ENCODE measurements at places on chromosomes 4 and X.

DNA sequence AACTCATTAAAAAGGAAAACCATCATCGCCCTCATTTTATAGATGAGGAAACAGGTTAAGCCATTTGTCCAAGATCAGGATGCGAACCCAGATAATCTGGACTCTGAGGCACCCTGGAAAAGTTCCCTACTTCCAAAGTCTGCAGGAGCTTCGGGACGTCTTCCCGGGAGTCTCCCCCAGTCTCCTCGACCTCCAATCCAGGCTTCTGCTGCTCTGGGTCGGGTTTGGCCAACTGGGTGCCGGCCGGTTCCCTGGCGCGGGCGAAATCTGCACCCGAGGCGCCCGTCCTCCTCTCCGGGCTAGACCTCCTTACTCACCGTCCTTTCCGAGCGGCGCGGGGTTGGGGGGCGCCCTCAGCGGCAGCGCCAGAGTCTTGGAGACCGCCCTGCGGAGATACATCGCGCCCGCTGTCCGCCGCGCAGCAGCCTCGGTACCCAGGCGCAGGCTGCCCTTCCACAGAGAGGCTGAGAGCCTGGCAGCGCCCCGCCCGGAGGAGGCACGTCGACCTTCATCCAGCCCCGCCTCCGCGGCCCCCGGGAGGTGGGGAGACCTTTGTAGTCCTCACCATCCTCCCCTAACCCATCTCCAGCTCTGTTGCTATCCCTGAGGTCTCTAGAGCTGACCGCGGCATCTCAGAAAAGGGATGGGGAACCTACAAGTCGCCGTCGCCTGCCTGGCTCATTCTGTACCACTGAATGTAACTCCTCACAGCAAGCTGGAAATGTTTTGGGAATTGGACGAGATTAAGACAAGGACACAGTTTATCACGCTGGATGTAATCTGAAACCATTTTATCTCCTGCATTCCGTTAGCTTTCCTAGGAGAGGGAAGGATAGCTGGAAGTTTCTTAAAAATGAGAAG, at the start of gene MGARP:
Gene MGARP, minus strand, starts transcription at position 466 of the 861 bp plus-strand sequence. Its CDS starts 67 bp downstream, at position 399.
- DNase-seq = no peak

- DNase-seq = no peak
Observed at GRCh38 chr4:2070421-2071251, 11.5 kb downstream of the NAT8L start.

DNA sequence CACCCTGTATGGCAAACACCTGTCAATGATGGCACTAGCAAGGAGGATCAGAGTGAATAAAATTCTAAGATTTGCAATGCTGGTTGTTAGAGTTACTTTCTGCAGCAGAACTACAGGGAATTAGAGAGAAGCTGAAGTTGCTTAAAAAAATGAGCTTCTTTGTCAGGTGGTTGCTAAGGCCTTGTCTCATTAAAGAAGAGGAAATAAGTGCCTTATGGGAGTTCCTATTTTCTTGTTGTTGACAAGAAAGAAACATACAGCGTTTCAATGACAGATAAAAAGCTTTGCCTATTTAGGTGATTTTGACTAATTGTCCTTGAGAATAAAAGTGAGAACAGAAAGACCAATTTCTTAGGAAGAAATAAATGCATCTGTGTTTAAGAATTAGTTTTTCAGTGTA, 106.0 kb upstream of the ARHGAP24 start:
- DNase-seq = no peak

DNA sequence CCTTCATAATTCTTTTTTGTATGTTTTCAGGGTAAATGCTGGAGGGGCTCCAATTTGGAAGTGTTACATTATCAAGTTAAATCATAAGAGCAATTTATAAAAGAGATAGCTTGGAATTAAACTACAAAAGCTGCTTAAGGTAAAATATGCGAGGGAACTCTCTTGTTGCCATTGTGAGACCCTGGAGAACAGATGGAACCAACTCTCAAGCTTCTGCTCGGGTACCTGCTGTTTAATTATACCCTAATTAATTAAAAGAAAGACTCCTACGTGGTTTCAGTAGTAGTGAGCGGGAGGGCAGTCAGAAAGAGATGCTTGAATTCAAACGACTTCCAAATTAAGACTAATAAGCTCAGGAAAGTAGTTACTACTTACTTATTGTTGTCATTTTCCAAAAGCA, 313.1 kb upstream of the TACR3 start:
- no peak for DNase-seq

DNA sequence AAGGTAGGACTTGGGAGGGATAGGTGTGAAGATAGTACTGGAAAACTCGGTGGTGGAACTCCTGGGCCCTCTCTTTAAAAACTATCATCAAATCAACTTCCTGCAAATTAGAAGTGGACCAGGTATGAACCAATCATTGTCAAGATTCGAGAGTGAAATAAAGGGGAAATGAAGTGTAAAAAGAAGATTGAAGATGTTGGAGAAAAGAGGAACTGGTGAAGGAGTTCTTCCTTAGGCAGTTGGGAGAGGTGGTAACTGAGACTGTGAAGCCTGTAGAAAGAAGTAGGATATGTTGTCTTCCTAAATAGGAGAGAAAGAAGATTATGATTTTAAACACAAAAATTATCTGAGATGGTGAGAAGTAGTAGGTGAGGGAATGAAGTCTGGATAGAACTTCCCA, 212.2 kb downstream of the PPP1R2C start:
- DNase-seq = no peak

DNA sequence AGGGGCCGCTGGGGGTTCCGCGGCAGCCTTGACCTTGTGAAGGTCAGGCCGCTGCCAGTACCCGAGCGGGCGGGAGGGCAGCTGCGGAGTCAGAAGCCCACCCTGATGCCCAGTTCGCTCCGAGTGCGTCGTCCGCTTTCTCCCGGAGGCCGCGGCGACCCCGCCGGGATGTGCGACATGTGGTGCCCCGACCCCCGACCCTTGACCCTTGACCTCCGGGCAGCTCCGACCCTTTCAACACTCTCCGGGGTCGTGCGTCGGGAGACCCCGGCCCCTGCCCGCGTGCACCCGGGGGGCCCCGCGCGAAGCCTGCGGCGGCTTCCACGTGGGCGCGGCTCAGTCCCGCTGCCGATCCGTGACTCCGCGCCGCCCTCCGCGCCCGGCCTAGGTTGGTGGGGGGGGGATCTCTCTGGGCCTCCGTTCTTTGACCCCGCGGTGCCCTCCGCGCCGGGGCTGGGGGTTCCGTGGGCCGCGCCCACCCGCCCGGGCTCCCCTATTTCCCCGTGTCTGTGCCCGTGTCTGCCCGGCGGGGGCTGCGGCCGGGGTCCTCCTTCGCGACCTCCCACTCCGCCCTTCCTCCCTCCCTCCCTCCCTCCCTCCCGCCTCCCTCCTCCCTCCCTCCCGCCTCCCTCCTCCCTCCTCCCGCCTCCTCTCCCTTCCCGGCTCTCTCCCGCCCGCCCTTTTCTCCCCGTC, 609 bp upstream of the SLC25A6 start:
- no peak for DNase-seq

GRCh38 chr4:26607776-26608175, 23.9 kb downstream of the TBC1D19 start:
- DNase-seq = no peak

GRCh38 chr4:145482209-145483037, 770 bp downstream of the SMAD1 start:
- DNase-seq = no peak

DNA sequence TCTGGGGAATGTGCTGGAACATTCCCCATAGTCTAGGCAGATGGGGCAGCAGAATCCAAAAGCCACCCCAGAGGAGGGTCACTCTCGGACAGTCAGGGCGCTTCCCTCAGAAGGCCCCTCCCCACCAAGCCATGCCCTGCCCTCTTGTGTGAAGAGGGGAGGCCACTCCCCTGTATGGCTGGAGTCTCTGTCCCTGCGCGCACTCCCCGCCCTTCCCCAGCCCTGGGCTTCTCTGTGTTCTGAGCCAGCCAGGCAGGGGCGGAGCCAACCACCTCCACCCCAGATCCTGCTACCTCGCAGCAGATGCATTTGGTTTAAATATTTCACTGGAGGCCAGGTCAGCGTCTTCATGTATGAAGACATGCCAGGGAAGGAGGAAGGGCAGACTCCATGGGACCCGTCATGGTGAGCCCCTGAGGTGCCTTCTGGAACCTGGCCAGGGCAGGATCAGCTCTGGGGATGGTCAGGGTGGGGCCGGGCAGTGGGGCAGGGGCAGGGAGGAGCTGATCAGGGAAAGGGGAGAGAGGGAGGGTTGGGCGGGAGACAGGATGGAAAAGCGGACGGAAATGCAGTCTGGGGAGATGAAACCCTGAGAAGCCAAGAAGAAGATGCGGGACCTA, 107.3 kb downstream of the ADRA2C start:
- DNase-seq = no peak

DNA sequence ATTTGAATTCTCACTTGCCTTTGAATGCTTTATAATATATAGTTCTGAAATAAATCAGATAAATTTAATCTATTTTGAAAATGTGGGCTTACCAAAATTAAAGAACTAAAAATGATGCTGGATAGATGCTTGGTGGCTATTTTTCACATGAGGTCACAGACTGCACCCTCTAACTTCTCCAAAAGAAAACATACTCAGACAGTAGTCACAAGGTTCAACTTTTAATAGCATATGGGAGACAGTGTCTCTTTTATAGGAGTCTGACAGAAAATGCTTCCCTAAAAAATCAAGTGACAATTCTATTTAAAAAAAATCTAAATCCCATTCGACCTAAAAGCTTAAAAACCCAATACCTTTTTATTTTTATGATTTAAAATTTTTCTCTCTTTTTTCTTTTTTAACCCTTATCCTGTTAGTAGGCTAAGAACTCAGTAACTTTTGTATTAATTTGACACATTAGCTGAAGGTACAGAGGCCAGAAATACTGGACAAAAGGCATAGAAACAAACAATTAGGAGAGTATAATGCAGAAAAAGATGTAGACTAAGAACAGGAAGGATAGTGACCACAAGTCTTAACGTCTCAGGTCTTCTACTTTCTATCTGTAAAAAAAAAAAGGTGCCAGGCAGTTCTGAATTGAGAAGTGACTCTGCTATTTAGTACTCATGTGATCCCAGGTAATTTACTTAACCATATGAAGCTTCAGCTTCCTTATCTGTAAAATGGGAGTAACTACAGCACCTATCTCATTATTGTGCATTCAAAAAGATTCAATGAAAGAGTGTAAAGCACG, 7.6 kb downstream of the TIGD4 start:
- DNase-seq = no peak

DNA sequence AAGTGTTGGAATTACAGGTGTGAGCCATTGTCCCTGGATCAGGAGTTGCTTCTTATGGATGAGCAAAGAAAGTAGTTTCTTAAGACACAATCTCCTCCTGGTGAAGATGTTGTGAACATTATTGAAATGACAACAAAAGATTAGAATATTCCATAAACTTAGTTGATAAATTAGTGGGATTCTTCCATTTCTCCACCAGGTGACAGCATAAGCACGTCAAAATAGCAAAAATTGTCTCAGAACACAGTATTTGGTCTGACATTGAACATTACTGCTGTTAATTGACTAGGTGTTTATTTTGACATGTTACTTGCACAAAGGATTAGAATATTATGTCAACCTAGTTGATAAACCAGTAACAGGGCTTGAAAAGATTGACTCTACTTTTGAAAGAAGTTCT, 21.6 kb downstream of the CLDN34 start:
- no peak for DNase-seq

GRCh38 chr4:184448821-184449220, 25.5 kb downstream of the IRF2 start:
- no peak for DNase-seq

- no peak for DNase-seq
Observed at GRCh38 chrX:150502979-150503897, 65.2 kb upstream of the MTM1 start.

DNA sequence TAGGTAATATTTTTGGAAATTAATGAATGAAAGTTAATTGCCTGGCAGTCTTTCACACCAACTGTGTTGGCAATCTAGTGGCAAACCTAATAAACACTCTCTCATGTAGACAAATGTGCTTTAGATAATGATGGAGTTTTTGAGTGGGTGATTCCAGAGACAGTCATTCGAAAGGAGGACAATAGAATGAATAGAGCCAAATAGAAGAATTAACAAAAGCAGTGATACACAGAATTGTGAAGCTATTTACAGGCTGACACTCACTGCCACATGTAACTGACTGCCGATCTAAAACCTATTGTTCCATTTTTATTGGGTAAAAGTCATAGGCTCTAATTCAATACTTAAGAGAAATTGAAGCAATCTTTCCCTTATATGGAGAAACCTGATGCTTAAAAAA, 338.5 kb downstream of the PCDH7 start:
- DNase-seq = no peak

DNA sequence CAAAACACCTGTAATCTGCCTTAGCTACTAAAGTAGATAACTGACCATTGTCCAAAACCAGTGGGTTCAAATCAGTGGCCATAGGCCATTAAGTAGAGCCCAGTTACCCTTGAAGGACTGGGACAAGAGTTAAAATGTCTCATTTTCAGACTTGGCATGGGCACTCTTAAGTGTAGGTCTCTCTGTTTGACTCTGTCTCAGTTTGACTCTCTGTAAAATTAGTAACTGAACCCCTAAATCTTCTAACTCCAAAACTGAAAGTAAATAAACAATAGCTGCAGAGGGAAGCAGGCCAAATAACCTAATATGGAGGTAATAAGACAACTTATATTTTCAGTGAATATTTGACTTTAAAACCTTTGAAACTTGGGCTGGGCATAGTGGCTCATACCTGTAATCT, 89.1 kb downstream of the SLC16A2 start:
- no peak for DNase-seq

DNA sequence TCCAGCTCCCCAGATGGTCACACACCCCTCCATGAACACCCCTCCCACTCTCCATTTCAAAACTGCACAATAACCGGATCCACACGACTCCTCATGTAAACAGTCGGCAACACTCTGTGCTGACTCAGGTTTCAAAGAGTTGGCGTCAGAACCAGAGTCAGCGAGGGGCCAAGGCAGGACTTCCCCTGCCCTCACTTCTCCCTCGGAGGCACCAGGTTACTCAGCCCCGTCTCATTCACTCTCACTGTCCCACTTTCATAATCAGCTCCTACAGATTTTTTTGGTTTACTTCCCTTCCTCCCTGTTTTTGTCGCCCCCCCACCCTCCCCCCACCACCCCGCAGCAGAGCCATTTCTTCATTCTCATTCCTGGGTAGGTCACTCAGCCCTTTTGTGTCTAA, 2.7 kb upstream of the TIMP1 start:
- DNase-seq = no peak

DNA sequence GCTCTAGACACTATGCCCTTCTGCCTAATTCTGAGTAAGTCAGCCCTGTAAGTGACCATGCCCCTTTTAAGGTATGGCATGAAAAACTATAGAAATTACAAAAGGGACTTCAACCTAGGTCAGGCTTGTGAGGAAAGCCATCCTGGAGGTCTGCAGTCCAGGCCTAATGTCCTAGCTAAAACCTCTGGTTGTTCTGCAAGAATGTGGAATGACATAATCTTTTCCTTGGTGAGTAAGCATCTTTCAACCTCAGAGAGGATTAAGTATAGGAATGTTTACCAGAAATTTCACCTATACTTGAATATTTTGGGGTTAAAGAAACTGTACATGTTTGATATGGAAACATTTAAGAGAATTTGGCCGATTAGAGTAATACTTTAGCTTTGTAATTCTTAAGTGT, 23.8 kb upstream of the HPSE start:
- DNase-seq = no peak

DNA sequence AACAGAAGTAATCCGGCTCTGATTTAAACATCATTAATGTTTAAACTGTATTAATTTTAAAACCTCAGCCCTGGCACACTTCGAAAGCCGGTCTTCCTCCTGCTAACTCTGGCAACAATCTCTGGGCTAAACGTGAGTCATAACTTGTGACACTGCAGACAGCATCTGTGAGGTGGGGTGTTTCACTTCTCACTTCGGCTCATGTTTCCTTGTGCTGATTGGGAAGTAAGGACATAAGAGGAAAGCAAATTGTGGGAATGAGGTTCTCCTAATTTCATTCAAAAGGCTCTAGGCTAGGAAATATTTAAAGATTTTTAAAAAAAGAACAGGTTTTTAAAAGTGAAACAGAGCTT, 139.9 kb upstream of the USP9X start:
- no peak for DNase-seq

All from GOT3 (cell line).